ENCODE measurements at places on chromosomes 1 and 21. TPM values are rescaled to one million over a fixed set of nuclear protein-coding genes. Genes with fewer than 3 reads are reported as not detected.

The IL19 gene
- 0.41 TPM for polyA plus RNA-seq

GRCh38 chr1:201019321-201019977, 4.1 kb downstream of the KIF21B start:
- DNase-seq = no peak

The LCE1B gene
- polyA plus RNA-seq = not detected

- DNase-seq = no peak
Observed at GRCh38 chr21:33022828-33023573, 2.7 kb upstream of the OLIG2 start.

- DNase-seq = no peak
Observed at GRCh38 chr1:55209247-55209646, 5.9 kb downstream of the USP24 start.

GRCh38 chr1:109971559-109971958, 13.0 kb upstream of the AHCYL1 start:
- DNase-seq = no peak

The ALX3 gene
- not detected for polyA plus RNA-seq

The ELAVL4 gene
- not detected for polyA plus RNA-seq

DNA sequence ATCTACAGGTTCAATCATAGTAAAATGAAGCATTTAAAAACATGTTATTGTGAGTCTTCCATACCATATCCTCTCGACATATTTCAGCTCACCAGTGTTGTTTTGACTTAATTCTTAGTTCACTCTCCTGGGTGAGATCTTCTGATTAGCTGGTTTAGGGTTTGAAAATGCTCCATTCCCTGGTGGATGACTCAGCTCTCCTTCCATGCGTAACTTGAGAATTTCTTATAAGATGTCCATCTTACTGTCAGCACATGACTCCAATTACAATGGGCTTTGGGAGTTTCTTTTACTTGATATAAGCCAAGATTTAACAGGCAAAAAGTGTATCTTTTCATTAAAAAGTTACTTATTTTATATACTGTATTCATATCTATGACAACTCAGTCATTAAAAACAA, 476.5 kb downstream of the BRINP3 start:
- DNase-seq = no peak

Data from kidney (tissue), 22 donors.